Endothelial cell of umbilical vein (primary cell): ENCODE measurements at places on chromosomes 16 and 17. TPM values are rescaled to one million over a fixed set of nuclear protein-coding genes. Genes with fewer than 3 reads are reported as not detected.

The GPR142 gene
- not detected in 2 replicates for polyA plus RNA-seq

The C17orf107 gene
- polyA plus RNA-seq: 0.68 and 0.86 TPM in 2 replicates

The CD300LG gene
- polyA plus RNA-seq: not detected in 2 replicates

The FBXL16 gene
- 0.07 and 0.18 TPM in 2 replicates for polyA plus RNA-seq

The DOC2A gene
- polyA plus RNA-seq: 0.63 and 1.1 TPM in 2 replicates

The DEXI gene
- 69.5 and 72.9 TPM in 2 replicates for polyA plus RNA-seq

The KCNJ2 gene
- 3.7 and 8.3 TPM in 2 replicates for polyA plus RNA-seq

- no peak for DNase-seq
These were observed 40.5 kb upstream of the RASD1 start for GRCh38 chr17:17536702-17537101.

- DNase-seq: no peak
These were observed 12.8 kb downstream of the FLYWCH2 start for GRCh38 chr16:2895813-2896212.

GRCh38 chr17:27892542-27892865, 661 bp downstream of the LYRM9 start:
- peak; percentile 5 for DNase-seq

DNA sequence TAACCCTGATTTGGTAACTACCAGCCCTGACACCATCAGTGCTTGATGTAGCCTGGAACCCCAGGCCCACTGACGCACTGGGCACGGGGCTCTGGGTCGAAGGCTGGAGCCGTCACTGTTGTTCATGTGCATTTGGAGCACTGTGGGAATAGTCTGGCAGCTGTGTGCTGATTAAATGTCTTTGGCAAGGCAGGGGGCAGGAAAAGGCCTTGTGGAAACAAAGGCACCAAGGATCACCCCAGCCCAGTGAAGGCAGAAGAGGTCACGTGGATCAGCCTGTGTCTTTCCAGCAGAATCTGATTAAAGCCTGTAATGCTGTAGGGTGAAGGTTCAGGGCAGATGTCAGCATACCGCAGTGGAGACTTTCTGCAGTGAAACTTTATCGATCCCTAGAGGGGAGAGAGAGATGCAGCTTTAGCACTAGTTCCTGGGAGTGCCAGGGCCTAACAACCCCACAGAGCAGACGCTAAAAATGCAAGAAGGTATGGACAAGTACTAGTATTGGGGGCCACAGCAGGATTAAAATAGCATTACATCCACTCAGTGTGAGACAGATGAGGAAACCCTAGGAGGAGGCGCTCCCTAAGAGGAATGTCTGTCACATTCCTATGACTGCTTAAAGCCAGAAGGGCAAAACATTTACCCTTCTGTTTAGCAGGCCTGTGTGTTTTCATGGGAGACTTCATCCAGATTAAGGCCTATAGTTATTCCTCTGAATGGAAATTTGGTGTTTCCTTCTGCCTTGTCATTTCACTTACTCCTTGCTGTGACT, 9.7 kb downstream of the ZNHIT3 start:
- no peak for DNase-seq

DNA sequence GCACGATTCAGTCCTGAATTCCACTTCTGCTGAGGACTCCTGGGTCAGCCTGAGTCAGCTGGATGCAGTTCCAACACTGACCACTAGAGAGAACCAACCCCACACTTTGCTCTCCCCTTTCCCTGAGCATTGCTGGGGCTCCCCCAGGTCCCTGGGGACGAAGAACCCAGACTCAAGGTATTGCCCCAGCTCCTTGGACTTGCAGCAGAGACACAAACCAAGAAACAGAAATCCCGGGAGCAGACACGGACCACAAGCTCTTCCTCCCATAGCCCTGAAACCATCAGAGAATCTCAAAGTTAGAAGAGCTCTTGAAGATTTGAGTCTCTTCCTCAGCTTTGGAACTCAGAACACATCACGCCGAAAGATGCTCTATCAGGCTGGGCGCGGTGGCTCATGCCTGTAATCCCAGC, 678 bp upstream of the GH1 start:
- peak; percentile 68 for DNase-seq

DNA sequence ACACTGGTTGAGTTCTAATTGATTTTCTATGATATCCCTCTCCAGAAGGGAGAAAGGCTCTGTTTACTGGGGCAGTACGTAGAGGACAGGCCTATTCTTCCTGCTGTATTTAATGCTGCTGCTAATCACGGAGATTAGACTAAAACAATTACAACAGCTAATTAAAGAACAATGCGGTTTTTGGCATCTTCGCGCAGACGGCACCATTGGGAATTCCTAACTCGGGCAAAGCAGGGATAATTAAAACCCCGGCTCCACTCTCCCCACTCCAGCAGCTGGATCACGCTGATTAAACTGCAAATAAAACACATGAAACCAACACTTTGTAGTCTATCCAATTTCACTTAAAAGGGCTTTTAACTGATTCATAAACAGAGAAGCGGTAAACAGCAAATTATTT, 147.6 kb downstream of the XYLT1 start:
- DNase-seq: no peak

DNA sequence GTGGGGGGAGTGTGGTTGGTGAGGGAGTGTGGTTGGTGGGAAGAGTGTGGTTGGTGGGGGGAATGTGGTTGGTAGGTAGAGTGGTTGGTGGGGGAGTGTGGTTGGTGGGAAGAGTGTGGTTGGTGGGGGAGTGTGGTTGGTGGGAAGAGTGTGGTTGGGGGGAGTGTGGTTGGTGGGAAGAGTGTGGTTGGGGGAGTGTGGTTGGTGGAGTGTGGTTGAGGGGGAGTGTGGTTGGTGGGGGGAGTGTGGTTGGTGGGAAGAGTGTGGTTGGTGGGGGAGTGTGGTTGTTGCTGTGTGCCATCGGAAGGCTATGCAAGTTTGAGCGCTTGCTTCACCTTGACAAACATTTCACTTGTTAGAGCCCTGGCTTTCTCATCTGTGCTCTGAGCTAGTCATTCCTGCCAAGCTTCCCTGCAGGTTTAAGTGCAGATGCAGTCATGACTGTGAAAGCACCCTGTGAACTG, 20.1 kb downstream of the MINK1 start:
- no peak for DNase-seq

DNA sequence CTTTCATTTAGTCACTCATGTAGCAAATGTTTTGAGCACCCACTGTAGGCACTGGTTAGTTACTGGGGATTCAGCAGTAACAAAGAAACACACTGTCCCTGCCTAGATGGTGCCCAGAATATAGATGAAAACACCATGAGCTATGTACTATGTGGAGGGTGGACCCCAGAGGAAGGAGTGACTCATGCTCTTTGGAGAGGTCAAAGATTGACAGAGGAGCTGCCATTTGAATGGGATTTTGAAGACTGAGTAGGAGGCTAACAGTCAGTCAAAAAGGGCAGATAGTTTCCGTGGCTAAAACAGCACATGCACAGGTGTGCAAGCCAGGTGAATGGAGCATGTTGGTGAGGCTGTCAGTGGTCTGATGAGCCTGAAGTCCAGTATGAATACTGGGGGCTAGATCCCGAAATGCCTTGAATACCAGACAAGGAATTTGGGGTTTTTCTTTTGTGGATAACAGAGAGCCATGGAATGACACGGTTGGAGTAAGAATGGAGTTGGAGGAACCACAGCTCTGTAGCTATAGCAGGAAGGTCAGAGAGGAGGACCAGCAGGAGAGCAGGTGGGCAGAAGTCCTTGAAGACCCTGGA, 6.1 kb downstream of the IL21R start:
- peak; percentile 39 for DNase-seq

GRCh38 chr17:66949501-66949900, 15.0 kb upstream of the CACNG4 start:
- no peak for DNase-seq

DNA sequence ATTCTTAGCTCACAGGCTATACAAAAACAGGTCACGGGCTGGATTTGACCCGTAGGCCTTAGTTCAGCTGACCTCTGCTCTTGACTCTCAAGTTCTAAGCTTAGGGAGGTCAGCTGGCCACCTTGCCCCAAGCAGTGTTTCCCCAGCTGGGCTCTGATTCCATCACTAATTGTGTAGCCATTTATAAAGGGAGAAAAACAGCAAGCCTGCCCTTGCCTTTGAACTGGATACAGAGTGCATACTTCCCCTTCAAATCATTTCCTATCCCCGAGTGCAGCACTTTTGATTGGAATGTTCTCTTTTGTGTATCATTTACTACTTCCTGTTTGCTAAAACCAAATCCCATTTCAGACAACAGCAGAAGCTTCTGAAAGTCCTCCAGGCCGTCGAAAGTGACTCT, 153.6 kb downstream of the KATNIP start:
- peak; percentile 84 for DNase-seq

DNA sequence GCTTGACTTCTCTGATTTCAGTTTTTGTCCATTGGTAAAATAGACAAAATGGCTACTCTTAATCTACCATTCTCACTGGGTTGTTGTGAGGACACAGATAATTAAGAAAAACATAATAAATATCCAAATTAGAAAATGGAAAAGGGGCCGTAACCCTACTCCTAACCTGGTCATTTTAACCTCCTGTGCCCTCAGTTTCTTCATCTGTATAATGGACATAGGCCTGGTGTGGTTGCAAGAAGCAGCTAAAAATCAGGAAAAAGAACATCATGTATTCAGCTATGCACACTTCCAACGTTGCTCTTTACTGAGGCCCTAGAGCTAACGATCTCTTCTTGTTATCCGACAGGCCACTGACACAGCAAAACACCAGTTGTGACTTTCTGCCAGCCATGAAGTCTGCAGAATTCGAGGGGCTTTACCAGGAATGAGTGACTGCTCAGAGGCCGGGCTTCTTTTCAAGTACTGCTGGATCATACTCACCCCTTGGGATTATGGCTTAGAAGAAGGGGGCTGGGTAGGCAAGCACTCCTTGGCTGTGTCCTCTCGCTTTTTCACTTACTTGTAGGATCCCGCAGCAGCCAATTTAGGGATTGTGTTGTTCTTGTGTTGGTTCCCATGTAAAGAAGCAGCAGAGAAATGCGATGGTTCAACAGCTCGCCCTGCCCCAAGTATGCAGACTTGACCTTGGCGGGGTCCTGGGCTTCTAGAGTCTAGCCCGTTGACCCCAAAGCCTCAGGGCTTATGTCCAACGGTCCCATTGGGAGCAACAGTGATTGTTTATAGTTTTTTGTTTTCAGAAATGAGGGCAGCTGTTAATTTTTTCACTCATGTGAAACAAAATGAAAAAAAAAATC, 20.9 kb downstream of the LDAF1 start:
- no peak for DNase-seq

DNA sequence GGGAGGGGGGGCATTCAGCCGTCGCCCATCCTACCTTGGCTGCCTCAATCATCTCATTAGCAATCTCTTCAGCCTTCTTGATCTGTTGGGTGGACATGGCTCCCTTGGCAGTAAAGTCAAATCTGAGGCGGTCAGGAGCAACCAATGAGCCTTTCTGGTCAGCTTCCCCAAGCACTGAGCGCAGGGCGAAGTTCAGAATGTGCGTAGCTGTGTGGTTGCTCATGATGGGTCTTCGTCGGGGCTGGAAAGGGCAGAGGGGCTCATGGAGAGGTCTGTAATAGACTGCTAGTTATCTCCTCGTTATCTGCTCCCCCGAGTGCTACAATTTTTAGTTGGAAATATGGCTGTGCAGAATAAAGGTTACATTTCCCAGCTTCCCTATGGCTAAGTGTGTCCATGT, 7.2 kb upstream of the EXOSC6 start:
- no peak for DNase-seq

DNA sequence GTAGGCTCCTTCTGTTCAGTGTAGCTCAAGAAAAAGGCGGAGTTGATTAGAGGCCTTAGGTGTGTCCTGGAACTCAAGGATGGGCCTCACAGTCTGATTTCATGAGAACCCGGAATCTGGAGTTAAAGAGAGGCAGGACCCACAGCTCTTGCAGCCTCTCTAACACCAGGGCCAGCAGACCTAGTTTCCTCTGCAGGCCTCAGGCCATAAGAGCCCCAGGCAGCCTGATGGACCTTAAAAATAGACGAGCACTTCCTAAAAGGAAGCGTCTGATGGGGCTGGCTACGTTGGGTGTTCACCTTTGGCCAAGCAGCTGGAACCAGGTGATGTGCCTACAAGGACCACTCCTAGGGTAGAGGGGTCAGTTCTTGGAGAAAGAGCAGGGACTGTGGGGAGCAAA, 7.6 kb downstream of the CACNG5 start:
- DNase-seq: no peak

DNA sequence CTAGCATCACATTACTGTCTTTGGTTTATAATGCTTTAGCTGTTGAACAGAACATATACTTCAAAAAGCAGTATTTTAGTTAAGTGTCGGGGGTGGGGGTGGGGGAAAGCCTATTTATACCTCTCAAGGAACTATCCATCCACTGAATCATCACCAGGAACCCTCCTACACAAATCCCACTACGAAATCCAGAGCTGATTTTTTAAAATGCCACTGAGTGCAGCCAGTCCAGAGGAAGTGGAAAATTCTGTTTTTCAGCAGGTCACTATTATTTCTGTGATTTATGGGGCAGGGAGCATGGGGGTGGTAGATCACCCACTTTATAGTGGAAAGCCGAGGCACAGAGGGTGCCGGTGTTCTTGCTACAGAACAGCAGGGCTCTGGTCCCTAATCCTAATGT, 284.1 kb downstream of the SOX9 start:
- DNase-seq: no peak
